Nucleus accumbens (tissue), 56 donors: ENCODE measurements at places on chromosomes 4 and X.

DNA sequence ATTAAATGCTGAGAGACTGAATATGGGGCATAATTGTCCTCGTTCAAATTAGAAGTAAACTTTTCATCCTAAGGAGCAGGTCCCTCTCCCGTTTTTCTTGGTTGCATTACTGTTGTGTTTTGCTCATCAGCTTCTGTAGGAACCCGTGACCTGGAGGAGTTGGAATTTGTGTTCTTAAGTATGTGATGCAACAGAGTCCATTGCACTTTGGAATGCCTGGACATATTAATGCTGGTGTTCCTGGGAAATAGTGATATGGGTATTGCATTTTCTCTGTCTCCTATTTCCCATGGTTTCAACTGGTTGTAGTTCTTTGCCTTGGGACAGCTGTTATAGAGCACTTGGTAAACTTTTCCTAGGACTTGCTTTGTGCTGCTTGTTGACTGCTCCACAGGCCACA is 417.8 kb upstream of the LCORL start:
- DNase-seq = no peak

GRCh38 chrX:45745479-45745878 is 544.8 kb upstream of the DIPK2B start:
- no peak for DNase-seq

DNA sequence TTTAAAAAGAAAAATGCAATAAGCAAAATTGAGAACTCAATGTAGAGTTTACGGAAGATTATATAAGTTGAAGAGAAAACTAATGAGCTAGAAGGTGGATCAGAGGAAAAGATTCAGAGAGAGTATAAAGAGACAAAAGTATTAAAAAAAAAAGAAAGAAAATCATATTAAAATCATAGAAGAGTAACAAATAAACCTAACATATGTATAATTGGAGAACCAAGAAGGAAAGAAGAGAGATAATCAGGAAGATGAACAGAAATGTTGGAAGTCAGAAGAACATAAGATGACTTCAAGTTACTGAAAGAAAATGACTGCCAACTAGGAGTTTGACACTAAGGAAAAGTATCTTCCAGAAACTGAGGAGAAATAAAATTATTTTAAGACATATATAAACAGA is 34.3 kb upstream of the ANTXR2 start:
- no peak for DNase-seq

- DNase-seq = no peak
Measured at GRCh38 chrX:147322496-147322895, 508.0 kb upstream of the CXorf51A start.

DNA sequence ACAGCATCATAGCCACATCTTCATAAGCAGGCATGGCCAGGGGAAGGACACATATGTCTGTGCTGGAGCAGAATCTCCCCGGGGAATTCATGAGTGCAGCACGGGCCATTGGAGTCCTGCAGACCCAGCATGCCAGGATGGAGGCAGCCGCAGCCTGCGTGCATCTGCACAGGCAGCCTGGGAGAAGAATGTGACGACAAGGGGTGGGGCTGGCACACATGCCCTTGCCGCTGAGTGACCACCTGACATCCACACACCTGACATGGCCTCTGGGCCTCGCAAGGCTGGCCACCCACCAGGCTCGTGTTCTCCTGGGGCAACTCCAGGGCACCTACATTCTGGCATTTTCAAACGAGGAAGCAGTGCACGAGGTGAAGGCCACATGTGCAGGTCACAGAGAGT is 66.2 kb upstream of the AFAP1 start:
- DNase-seq = no peak

DNA sequence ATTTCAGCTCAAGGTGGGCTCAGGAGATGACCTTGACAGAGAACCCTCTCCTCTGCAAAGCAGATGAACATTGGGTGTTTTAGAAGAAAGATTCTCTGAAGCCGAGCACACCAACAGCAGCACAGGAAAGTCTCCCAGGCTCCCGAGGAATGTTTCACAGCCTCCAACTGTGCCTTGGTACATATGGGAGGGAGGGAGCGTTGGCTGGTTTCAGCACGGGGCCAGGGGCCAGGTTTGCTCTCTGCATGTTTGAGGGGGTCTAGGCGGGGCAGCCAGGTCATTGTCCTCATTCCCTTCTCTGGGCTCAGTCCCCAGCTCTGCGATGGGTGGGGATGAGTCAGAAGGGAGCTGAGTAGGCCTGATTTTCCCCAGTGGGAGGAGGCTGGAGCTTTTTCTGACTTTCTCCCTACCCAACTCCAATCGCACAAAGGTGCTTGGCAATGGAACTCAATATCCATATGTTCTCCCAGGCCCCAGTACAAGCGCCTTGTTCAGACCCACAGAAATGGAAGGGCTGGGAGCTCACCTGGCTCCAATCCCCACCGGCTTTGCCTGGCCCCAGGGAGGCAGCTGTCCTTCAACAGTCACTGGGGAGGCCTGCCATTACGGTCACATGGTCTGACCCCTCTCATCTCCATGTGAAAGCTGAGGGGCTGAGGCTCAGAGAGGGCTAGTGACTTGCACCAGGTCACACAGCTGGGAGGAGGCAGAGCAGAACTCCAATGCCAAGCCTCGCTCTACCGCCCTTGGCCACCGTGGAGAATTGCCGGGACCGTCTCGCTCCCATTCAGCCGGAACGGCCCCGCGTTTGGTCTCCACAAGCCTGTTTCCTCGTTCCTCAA is 108.4 kb upstream of the AFAP1 start:
- DNase-seq = no peak

GRCh38 chr4:95050980-95051701 is 293.4 kb downstream of the BMPR1B start:
- no peak for DNase-seq

DNA sequence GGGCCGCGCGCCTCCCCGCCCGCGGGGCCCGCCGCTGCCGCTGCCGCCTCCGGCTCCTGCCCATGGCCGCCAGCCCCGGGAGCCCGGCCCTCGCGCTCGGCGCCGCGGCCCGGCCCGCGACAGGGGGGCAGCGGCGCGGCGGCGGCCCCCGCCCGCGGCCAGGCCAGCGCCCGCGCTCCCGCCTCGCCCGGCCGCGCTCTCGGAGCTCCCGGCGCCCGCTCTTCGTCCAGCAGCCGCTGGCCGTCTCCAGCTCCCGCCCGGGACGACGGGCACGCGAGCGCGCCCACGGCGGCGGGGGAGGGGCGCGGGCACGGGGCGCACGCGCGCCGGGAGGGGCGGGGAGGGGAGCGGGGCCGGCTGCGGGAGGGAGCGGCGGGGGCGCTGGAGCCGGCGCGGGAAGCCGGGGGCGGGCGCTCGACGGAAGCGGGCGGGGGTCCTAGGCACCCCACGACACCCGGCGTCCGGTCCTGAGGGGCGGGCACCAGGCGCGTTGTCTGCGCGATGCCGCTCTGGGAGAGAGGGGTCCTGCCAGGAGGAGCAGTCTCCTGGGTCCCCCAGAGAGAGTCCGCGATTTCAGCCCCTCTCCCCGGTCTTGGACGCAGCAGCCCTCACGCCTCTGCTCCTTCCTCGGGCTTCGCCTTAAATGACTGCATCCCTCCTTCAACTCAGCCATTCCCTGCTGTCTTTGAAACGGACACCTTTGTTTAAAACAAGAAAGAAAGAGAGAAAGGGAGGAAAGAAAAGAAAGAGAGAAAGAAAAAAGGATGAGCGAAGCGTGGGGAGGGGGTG is 490 bp upstream of the PDZD4 start:
- DNase-seq = no peak

DNA sequence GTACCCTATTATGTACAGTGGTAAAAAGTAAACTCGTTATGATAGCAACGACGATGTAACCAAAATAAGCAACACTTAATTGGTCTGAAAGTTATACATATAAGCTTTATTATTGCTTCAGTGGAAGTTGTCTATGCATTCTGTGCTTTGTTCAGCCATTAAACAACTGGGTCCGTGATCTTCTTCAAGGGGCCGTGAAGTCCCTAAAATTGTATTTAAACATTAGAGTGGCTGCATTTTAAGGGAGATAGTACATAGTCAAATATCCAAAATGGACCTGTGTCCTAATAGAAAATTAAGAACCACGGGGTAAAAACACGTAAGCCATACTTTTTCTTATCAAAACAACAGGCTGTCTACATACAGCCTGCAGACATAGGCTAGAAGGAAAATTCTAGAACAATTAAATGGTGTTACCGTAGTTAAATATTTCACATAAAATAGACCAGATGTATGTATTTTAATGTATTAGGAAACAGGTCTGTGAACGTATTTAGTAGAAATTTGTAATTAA is 2.1 kb downstream of the GUCY1A1 start:
- no peak for DNase-seq

GRCh38 chr4:69518102-69518501 is 22.4 kb upstream of the UGT2B4 start:
- DNase-seq = no peak

DNA sequence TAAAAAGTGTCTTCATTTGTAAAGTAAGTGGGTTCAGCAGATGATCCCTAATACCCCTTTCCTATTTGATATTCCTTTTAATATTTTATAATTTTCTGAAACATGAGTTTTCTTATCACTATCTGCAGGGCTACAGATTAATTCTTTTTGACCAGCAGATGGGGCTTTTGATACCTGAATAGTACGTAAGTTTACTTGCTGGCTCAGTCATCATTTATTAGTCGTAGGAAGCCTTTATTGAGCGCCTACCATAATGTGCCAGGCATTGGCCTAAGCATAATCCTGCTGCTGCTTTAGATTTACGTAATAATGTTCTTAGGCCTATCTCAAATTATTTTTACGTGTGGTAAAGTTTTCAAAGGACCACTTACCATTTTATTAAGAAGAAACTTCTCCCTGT is 33.1 kb downstream of the OSTC start:
- no peak for DNase-seq

DNA sequence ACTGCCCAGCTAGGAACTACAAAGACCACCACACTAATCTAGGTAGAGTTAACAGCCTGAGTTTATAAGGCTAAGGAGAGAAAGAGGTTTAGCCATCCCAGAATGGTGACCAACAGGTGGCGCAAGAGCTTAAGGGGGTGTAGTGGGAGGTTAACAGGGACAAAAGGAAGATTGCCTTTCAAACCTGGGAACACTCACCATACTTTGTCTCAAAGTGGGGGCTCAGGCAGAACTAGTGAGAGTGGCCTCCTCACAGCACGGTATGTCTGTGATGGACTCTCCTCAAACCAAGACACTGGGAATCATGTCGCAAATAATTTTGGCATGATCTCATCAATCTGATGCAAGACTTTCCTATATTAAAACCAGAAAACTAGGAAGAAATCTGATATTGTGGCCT is 23.4 kb downstream of the CCNI start:
- no peak for DNase-seq

DNA sequence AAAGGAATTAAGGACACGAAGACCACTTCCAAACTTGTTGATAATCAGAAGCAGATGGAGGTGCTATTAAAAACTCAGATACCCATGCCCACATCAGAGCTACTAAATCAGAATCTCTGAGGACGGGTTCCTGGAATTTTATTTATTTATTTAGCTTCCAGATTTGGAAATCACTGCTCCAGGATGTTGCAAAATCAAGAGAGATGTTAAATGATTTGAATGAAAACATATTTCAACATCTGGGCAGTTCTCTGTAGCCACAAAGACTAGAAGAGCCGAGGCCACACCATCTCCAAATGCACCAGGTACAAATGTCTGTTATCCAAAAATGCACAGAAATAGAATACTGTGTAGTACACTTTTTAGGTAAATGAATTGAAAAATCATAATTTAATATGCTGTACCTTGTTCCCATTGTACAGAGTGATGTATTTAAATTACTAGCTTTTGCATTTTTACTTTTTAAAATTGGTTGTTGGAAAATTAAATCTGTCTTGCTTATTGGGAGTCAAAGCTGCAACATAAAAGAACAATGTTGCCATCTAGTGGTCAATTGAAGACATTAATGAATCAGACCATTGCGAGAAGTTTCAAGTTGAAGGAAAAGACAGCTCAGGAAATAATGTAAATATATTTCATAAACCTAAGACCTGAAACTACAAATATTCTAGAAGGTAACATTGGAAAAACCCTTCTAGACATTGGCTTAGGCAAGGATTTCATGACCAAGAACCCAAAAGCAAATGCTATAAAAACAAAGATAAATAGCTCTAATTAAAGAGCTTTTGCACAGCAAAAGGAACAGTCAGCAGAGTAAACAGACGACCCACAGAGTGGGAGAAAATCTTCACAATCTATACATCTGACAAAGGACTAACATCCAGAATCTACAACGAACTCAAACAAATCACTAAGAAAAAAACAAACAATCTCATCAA is 151.3 kb upstream of the TTC29 start:
- no peak for DNase-seq

DNA sequence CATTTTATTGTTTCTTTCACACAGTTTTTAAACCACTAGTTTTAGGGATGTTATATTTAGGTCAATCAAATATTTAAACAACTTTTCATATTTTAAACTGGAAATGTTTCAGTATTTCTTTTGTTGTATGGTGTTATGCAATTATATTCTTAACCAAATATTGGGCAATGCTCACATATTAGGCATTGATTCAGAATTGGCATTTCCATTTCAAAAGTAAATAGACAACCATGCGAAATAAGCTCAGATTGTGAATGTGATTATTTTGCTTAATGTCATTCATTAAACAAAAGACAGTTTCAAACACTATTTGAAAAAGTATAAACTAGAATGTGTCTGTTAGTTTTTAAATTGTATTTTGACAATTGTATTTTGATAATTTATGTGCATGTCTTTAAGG is 36.9 kb downstream of the ARAP2 start:
- no peak for DNase-seq

DNA sequence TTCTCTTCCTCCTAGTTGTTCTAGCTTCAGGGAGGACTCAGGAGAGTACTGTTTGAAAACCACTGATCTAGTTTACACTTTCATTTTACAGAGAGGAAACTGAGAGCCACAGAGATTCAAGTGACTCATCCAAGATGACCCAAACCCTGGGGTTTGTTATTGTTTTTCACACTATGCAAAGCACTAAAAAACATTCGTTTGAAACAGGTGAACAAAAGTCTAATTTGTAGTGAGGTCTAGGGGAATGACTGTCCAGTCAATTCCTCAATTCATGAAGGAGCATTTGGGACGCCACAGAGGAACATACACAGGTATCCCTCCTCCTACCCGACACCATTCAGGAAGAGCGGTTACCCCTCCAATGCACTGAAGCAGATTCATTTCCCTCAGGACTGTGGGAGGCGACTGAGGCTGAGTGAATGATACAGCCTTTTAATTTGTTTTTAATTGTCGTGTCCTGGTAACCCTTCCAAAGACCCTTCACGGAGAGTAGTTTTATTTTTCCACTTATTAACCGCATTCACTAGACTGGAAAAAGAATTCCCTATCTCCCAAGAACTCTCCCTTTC is 30.3 kb downstream of the TLR10 start:
- DNase-seq = no peak

DNA sequence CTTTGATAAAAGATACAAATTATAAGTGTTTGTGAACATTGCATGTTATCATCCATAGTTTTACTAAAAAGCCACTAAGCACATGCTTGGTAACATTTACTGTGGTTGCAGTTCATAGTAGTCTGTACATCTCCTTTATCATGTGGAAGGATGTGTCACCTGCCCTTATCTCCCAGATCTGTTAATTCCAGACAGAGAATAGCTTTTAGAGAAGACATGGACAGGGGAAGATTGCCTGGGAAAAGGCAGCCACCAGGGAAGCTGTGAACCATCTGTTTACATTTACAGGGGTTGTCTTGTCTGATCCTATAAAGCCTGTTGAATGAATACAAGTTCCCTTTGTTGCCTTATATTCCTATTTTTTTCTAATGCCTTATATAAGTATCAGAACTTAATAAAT is 396.0 kb downstream of the FAT4 start:
- DNase-seq = no peak

- DNase-seq = no peak
Measured at GRCh38 chr4:101724093-101724492, 66.4 kb upstream of the BANK1 start.
